ENCODE measurements at places on chromosomes 16 and 17. TPM values are rescaled to one million over a fixed set of nuclear protein-coding genes. Genes with fewer than 3 reads are reported as not detected.

Gene FTSJ3
- 50.7 TPM for total RNA-seq

Gene C16orf46
- 0.62 TPM for total RNA-seq

Gene OTOP3
- total RNA-seq, result 0.82 TPM

Gene ACSM5
- 5.4 TPM for total RNA-seq

- no peaks in the 10 kb centered on the region for H3K36me3 ChIP-seq
- peak overlapping the region; percentile 7 for H3K27ac ChIP-seq
- H3K27me3 ChIP-seq, result no peaks in the 10 kb centered on the region
- no peak overlapping the region for H3K4me3 ChIP-seq
- no peak for ATAC-seq
Measured at GRCh38 chr16:11495066-11495407, 91.7 kb downstream of the LITAF start.

DNA sequence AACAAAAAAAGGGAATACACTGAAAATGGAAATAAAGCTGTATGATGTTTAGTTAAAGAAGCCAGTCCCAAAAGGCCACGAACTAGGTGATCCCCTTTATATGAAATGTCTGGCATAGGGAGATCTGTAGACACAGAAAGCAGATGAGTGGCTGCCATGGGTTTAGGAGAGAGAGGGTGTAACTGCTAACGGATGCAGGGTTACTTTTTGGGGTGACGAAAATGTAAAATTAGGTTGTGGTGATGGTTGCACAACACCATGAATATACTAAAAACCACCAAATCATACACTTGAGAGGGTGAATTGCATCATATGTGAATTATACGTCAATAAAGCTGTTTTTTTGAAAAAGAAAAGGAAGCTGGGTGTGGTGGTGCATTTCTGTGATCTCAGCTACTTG lies 99.6 kb downstream of the ADCY9 start:
- no peak overlapping the region for H3K4me3 ChIP-seq
- H3K36me3 ChIP-seq, result no peaks in the 10 kb centered on the region
- no peak overlapping the region for H3K27ac ChIP-seq
- peaks cover 10% of the 10 kb centered on the region for H3K4me1 ChIP-seq
- H3K27me3 ChIP-seq, result no peaks in the 10 kb centered on the region
- ATAC-seq, result no peak

DNA sequence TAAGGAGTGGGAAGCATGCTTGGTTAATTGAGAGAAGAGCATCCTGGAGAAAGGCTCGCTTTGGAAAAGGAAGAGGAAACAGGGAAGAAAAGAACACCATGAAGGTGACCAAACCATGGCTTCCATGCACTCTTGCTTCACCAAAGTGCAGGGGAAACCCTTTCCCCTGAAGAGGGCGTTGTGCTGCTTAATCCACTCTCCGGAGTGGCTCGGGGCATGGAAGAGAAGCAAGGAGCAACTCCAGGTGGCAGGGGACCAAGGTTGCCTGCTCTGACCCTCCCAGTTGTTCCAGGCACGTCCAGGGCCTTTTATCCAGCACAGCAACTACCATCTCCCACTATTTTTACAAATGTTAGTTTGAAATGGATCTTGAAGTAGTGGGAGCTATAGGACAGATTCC lies 108.1 kb downstream of the STX8 start:
- no peaks in the 10 kb centered on the region for H3K36me3 ChIP-seq
- H3K4me3 ChIP-seq, result no peak overlapping the region
- H3K4me1 ChIP-seq, result no peaks in the 10 kb centered on the region
- no peak for ATAC-seq
- H3K27me3 ChIP-seq, result no peaks in the 10 kb centered on the region
- H3K27ac ChIP-seq, result no peak overlapping the region

DNA sequence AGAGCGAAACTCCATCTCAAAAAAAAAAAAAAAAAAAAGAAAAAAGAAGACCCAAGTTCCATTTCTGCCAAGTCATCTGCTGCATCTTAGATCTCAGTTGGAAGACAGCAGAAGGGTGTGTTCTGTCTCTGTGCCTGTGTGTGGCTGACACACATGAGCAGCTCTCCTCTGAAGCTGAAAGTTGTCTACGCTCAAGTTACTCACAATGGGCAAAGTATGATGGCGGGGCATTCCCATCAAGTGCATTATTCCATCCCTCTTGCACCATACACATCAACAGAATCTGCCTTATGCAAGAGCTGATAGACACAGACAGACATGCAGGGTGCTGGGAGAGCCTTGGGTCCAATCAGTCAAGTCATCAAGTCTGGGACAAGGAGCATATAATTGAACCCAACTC lies 402.2 kb downstream of the XYLT1 start:
- H3K27ac ChIP-seq, result no peak overlapping the region
- H3K4me3 ChIP-seq, result no peak overlapping the region
- ATAC-seq, result no peak
- no peaks in the 10 kb centered on the region for H3K4me1 ChIP-seq
- H3K27me3 ChIP-seq, result peaks cover 31% of the 10 kb centered on the region
- H3K36me3 ChIP-seq, result no peaks in the 10 kb centered on the region

DNA sequence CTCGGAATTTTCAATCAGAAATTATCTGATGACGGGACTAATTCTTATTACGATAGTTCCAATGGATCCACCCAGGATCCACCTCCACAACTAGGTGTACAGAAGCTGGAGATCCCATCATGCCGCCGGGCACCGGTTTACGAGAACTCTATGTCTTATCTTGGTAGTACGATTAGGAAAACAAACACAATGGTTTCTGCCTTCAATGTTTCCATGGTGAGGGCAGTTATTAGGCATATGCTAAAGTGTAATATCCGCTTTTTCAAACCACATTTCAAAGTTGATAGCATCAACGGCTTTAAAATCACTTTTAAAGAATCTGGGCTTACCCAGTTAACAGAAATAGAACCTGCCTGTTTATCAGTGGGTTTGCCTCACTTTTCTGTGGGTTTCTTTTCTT lies 705.7 kb downstream of the MAF start:
- no peak for ATAC-seq
- no peak overlapping the region for H3K4me3 ChIP-seq
- no peak overlapping the region for H3K27ac ChIP-seq
- H3K4me1 ChIP-seq, result no peaks in the 10 kb centered on the region
- no peaks in the 10 kb centered on the region for H3K36me3 ChIP-seq

DNA sequence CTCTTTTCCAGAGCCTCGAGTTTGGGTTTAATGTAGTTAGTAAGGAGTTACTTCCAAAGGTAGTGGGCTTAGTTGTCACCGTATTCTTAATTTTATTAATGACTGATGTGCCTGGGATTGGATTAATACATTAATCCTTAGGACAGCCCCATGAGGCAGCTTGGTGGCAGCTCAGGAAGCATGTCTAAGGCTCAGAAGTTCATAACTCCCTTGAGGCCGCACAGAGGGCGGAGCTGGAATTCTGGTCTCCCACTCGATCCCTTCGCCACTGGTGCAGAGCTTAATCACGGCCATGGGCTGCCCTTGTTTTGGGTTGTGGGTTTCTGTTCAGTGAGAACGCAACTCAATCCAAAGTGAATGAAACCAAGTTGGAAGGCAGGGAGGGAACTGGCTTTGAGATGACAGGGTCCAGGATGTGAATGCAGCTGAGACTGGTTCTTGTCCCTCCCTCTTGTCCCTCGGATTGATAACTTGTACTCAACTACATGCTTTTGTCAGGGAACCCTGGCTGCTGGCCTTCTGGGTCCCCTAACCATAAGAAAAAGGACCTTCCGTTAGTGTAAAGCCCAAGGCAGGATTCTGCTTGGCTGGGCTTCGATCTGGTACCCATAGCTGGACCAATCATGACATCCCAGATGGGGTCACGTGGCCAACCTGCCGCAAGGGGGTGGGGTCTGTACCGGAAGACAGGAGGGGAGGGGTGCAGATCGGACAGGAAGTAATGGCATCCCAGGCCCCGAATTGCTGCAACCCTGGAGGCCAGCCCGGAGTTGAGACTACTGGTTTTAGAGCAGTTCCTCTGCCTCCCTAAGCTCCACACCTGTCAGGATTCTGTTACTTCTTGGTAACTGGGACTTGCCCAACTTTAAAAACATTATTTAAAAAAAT lies 45.4 kb downstream of the SNX20 start:
- ATAC-seq, result no peak
- no peaks in the 10 kb centered on the region for H3K36me3 ChIP-seq
- H3K4me3 ChIP-seq, result no peak overlapping the region
- no peak overlapping the region for H3K27ac ChIP-seq

GRCh38 chr17:35934760-35935159 lies 4.2 kb upstream of the RDM1 start:
- ATAC-seq, result no peak
- H3K27me3 ChIP-seq, result peaks cover 4% of the 10 kb centered on the region
- no peak overlapping the region for H3K27ac ChIP-seq
- H3K4me3 ChIP-seq, result no peak overlapping the region

DNA sequence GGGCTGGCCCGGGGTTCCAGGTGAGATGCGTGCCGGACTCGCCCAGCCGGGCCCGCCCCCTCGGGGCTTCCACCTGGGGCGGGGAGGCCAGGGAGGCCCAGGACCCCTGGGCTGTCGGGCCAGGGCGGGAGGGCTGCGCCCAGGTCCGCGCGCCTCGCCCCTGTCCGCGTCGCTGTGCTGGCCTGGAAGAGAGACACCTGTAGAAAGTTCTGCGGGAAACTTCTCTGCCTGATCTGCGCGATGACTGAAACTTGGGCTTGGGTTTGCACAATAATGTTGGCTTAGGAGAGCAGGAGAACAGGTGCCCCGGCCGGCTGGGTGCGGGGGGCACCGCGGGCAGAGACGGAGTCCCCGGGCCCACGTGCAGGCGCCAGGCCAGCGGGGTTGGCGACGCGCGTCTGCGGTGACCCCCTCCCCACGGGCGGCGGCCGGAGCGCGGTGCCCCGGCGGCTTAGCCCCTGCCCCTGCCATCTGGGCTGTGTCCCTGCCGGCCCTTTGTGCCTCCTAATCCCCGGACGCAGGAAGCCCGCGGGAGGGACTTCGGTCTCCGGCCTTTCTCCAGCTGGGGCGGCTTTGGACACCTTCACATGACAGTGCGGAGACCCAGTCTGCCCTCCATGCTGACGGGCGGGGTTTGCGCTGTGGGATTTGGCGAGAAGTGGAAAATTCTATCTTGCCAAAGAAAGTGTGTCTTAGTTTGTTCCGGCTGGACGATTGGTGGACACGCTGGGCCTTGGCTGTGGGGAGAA lies 483 bp downstream of the LLGL2 start:
- H3K36me3 ChIP-seq, result peaks cover 16% of the 10 kb centered on the region
- no peaks in the 10 kb centered on the region for H3K4me1 ChIP-seq
- H3K27ac ChIP-seq, result peak overlapping the region; percentile 79
- peak overlapping the region; percentile 54 for H3K4me3 ChIP-seq
- ATAC-seq, result peak; percentile 3

GRCh38 chr17:27975146-27976011 lies 67.1 kb upstream of the NLK start:
- no peaks in the 10 kb centered on the region for H3K4me1 ChIP-seq
- no peak overlapping the region for H3K4me3 ChIP-seq
- H3K36me3 ChIP-seq, result no peaks in the 10 kb centered on the region
- H3K27ac ChIP-seq, result no peak overlapping the region

DNA sequence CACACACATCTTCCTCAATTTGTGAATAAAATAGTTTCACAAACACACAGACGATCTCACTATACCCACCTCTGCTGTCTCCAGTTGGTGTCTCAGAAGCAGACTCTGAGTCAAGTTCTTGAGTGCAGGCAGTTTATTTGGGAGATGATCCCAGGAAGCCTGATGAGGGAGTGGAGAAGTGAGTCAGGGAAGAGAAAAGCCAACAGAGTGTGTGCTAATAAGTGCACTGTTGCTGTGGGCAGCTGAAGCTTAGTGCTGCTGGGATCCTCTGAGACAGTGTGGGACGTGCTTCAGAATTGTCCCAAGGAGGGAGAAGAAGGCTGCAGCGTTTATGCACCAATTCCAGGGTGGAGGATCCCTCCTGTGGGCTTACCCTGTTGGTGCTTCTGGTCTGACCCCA lies 423.2 kb upstream of the C16orf82 start:
- no peak overlapping the region for H3K27ac ChIP-seq
- peaks cover 6% of the 10 kb centered on the region for H3K27me3 ChIP-seq
- no peaks in the 10 kb centered on the region for H3K4me1 ChIP-seq
- ATAC-seq, result no peak

Measured in gastroesophageal sphincter (tissue), 4 donors.